ENCODE measurements at places on chromosomes 7 and 10.

GRCh38 chr7:54360075-54360840, 181.9 kb upstream of the VSTM2A start:
- H3K4me1 ChIP-seq: no peaks in the 10 kb centered on the region
- no peak overlapping the region for H3K4me3 ChIP-seq
- no peak overlapping the region for H3K27ac ChIP-seq
- no peaks in the 10 kb centered on the region for H3K27me3 ChIP-seq
- no peaks in the 10 kb centered on the region for H3K36me3 ChIP-seq
- DNase-seq: no peak

DNA sequence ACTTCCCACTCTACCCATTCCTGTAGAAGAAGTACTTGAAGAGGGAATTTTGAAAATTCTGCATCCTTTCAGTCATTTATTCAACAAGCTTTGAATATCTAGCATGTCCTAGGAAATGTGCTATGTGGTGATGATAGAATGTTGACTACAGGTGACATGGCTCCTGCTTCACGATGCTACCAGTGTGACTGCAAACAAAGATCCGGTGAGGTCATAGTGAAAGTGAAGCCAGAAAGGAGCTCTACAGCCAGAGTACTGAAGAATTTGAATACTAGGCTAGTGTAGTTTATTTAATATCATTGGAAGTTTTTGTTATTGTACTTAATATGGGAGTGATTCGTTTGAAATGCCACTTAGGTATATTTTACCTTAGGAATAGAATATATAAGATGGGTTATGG, 348.1 kb downstream of the TFEC start:
- no peak overlapping the region for H3K27ac ChIP-seq
- no peaks in the 10 kb centered on the region for H3K4me1 ChIP-seq
- H3K36me3 ChIP-seq: no peaks in the 10 kb centered on the region
- no peak for DNase-seq

DNA sequence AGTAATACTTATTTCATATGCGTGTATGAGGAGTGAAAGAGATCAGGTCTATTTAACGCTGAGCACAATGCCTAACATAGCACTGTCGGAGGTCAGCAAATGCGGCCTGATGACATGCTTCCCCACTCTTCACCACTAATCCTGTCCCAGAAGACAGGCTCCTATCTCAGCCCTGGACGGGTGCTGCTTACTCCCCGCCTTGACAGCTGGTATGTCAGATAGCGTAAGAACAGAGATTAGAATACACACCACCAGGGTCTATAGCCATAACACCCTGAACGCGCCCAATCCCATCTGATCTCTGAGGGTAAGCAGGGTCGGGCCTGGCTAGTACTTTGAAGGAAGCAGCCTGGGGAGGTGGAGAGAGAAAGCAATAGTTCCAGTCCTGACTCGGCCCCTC, 32.3 kb upstream of the TM9SF3 start:
- peaks cover 16% of the 10 kb centered on the region for H3K4me1 ChIP-seq
- H3K27me3 ChIP-seq: no peaks in the 10 kb centered on the region
- no peak overlapping the region for H3K27ac ChIP-seq
- DNase-seq: no peak
- no peaks in the 10 kb centered on the region for H3K36me3 ChIP-seq

- H3K27ac ChIP-seq: no peak overlapping the region
- no peaks in the 10 kb centered on the region for H3K36me3 ChIP-seq
- H3K4me3 ChIP-seq: no peak overlapping the region
- H3K4me1 ChIP-seq: peaks cover 20% of the 10 kb centered on the region
- no peak for DNase-seq
Measured at GRCh38 chr7:139772873-139773272, 4.9 kb downstream of the HIPK2 start.

GRCh38 chr7:114354306-114354705, 60.3 kb upstream of the FOXP2 start:
- H3K27ac ChIP-seq: no peak overlapping the region
- H3K4me3 ChIP-seq: no peak overlapping the region
- H3K27me3 ChIP-seq: no peaks in the 10 kb centered on the region
- no peaks in the 10 kb centered on the region for H3K4me1 ChIP-seq

All from suprapubic skin (tissue), 4 donors.